PC-3 (cell line): ENCODE measurements at places on chromosomes 7 and 10. TPM values are rescaled to one million over a fixed set of nuclear protein-coding genes. Genes with fewer than 3 reads are reported as not detected.

The ADARB2 gene
- total RNA-seq = not detected in 2 replicates

The JAKMIP3 gene
- 0.92 and 1.0 TPM in 2 replicates for total RNA-seq

DNA sequence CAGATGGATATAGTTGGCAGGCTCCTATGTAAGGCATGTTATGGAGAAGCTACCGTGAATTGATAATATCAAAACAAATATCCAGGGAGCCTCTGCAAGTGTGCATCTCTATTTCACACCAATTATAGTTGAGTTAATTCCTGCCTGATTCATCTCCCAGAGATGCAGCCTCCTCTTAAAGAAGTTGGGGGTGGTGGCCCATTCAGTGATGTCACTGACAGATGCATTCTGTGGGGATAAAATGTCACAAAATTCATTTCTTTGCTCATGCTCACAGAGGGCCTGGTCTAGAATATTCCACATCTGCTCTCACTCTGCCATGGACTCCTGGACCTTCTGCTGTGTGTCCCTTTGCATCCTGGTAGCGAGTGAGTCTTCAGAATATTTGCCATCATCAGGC lies 189.1 kb upstream of the PRSS1 start:
- DNase-seq = no peak

- peak; percentile 2 for DNase-seq
Measured at GRCh38 chr10:8691498-8692017, 637.1 kb downstream of the GATA3 start.

DNA sequence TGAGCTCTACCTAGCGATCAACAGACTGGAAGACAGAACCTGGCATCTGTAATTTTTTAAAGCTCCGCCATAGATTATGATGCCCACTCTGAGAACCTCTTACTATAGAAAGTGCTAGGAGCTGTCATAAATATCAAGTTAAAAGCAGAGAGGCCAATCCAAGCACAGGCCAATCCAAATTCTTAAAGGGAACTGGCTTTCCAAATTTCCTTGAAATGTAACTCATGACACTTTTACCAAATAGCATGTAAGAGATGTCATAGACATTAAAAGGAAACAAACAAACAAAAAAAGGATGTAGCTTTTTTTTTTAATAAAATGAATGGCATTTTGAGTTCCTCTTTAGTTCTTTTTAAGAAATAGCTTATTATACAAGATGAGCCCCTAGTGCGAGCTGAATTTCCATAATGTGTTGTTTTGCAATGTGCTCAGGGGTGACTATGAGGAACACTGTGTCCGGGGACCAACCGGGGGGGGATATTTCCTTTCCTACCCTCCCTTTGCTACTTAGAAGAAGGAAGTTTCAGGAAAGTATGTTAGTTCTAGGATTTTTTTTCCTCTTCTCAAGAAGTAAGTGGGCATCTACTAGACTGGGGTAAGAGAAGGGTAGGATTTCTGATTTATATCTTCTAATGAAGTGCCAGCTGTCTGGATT lies 23.7 kb upstream of the MRC1 start:
- DNase-seq = no peak

DNA sequence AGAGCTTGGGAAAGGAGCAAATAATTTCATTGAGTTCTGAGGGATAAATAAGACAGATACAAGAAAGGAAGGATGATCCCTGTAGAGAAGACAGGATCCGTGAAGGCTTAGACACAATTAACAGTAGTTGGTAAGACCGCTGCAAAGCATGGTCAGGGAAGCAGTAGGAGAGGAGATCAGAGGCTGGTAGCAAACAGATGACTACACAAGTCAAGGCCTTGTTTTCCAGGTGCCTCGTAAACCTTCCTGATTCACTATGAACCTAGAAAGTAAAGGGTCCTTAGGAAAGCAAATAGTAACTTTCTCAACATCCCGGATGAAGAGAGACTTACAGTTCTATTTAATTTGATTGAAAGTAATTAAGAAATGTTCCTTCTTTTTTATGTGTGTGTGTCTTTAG lies 118.6 kb downstream of the GNAI1 start:
- peak; percentile 54 for DNase-seq

GRCh38 chr7:96135241-96135640 lies 186.7 kb downstream of the SLC25A13 start:
- peak; percentile 78 for DNase-seq

- DNase-seq = no peak
Measured at GRCh38 chr10:59970396-59971368, 64.3 kb upstream of the CCDC6 start.

DNA sequence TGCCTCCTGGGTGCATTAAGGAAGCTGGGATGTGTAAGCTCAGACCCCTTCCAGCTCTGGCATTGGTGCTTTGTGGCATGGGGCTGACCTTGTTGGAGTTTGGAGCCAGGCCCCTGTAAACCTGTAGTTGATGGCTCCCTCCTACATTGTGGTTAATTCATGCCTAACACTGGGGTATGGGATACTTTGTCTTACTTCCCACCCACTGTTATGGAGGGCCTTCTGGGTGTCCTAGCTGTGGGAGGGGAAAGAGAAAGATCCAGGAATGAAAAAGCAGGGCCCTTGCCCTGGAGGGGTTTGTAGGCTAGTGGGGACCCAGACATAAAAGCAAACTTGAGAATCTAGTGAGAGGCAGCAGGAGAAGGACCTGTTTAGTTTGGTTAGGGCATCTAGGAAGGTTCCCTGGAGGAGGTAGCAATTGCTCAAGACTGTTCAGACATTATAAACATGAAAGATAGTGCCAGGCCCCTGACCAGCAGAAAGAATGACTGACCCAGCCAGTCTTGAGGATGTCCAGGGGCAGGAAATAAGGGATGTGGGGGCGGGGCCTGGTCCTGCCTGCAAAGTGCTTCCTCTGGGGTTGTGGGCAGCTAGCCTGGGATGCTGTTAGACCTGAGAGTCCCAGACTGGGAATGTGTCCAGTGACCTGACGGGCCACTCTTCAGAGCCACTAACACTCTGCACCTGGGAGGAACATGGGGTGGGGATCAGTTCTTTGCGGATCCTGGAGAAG lies 6.6 kb downstream of the ADAMTS14 start:
- DNase-seq = no peak

DNA sequence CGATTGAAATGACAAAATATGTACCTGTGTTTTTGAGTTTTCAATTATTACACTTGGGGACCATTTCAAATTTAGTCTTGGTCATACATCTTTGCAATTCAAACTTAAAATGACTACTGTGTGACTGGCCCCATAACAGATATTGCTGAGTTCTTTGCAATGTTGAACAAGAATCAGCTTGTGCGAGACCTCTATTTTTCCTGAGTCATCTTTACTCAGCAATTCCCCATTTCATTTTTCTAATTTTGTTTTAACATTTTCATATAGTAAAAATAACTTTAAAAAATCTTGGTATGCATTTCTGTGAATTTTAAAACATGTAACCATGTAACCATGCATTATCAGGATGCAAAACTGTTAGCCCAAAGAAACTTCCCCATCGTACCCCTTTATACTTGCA lies 678.1 kb downstream of the ANKRD7 start:
- no peak for DNase-seq

GRCh38 chr7:11557627-11558026 lies 274.4 kb downstream of the THSD7A start:
- DNase-seq = peak; percentile 48

DNA sequence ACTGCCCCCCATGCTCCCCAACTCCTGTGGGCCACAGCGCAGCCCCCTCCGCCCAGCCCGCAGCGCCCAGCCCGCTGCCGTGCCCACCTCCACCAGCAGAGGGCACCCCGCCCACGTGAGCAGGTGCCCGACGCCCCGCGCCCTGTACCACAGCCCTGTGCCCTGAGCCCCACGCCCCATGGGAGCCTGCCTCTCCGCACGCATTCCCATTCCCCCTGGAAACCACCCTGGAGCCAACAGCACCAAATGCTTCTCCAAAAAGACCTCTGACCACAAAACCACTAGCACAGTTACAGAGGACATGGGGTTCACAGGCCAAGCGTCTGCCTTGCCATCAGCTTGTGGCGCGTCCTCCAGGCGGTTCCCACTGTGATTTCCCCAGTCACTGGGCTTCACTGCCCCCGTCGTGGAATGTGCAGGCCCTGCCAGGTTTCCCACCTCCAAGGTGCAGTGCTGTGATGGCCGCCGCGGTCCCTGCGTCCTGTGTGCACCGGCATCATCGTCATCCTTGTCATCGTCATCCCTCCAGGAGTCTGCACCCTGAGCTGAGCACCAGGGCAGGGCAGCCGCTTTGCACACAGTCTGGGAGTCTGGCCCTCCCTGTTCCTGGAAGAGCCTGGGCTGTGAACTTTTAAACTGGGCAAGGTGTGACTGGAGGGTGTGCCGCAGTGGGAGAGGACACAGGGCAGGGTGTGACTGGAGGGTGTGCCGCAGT lies 61.7 kb downstream of the PWWP2B start:
- peak; percentile 36 for DNase-seq

DNA sequence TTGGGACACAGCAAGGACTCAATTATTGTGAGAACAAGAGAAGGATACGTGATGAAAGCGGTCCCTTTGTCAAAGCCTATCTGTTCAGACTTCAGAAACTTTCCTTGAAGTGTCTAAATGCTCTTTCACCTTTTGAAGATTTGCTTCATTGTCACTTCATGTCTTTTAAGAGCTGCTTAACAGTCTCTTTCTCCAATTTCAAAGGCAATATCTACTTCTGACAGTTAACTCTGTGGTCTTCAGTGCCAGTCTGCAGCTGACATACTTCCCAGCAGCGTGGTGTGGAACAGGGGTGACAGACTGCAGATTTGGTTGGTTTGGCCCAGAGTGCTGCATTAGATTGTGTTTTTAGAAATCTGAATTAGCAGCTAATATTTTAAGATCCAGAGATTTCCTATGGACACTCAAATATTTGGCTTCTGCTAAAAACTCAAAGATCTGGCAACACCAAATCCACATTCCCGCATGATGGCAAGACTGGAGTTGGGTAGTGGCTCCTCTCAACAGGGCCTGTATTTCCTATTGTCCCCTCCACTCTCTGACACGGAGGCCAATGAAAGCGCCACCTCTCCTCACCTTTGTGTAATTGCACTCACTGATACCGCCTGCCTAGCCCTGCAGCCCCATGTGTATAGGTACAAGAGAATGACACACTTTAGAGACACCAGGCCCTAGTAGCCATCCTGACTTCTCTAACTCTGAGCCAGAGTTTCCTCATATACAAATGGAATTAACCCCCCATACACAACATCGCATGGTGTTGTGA lies 11.5 kb downstream of the SCRN1 start:
- DNase-seq = peak; percentile 13

DNA sequence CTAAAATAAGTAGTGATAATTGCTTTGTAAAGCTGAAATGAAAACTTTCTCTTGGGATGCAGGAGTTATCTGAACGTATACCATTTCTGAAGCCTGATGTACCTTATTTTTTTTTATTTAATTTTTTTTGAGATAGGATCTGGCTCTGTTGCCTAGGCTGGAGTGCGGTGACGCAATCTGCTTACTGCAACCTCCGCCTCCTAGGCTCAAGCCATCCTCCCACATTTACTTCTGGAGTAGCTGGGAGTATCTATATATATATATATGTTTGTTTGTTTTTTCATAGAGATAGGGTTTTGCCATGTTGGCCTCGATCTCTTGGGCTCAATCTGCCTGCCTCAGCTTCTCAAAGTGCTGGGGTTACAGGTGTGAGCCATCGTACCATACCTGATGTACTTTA lies 2.4 kb downstream of the PMPCB start:
- DNase-seq = no peak

- DNase-seq = peak; percentile 11
Measured at GRCh38 chr7:138978541-138979184, 2.5 kb downstream of the KIAA1549 start.

GRCh38 chr10:121497513-121498470 lies 100.5 kb downstream of the FGFR2 start:
- no peak for DNase-seq

DNA sequence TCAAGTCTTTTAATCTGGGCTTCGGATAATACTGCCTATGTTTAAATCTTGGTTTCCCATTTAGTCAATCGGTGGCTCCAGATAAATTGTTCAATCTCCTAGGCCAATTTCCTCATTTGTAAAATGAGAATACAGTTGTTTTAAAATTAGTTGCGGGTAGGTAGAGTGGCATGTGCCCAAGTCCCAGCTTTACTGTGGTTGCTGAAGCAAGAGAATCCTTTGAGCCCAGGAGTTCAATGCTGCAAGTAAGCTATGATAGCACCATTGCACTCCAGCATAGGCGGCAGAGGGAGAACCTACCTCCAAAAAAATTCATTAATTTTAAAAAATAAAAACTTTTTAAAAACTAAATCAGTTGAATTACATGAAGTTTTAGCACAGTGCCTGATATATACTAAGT lies 7.3 kb downstream of the RNF216 start:
- no peak for DNase-seq

DNA sequence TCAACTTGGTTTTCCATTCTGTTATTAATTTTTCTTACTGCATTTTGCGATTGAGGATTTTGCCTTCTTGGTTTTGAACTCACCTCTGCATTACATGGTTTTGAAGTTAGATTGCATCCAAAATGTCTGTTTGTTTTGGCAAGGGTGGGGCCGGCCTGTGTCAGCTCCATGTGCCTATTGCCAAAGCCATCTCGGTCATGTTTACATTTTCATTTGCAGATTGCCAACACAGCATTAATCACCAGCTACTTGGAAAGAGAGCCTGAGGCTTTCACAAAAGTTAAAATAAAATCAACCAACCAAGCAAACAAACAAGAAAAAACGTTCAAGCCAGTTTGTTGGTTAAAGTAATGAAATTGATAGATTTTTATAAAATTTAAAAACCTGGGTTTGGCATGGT lies 695.8 kb downstream of the TYW1 start:
- DNase-seq = peak; percentile 14
